Testis (tissue), 5 donors: ENCODE measurements at places on chromosomes 4 and X. TPM values are rescaled to one million over a fixed set of nuclear protein-coding genes. Genes with fewer than 3 reads are reported as not detected.
A peak's percentile ranks its signal among the peaks of the same experiment; 100 is the strongest.

GRCh38 chrX:7205037-7205577, 57.2 kb upstream of the PUDP start:
- no peak for DNase-seq

DNA sequence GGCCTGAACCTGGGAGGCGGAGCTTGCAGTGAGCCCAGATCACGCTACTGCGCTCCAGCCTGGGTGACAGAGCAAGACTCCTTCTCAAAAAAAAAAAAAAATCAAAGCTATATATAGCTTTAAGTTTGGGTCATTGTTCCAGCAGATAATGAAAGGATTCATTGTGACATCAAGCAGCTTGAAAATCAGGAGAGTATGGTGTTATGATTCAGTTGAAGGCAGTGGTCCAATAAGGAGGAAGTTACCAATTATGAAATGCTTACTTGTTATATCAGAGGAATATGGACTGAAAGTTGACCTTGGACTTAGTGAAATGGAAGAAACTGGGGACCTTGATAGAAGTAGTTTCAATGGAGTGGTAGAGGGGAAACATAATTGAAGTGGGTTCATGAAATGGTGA, 140.4 kb upstream of the MAD2L1 start:
- DNase-seq: no peak

- no peak for DNase-seq
Measured at GRCh38 chr4:141705747-141706377, 69.5 kb downstream of the IL15 start.

DNA sequence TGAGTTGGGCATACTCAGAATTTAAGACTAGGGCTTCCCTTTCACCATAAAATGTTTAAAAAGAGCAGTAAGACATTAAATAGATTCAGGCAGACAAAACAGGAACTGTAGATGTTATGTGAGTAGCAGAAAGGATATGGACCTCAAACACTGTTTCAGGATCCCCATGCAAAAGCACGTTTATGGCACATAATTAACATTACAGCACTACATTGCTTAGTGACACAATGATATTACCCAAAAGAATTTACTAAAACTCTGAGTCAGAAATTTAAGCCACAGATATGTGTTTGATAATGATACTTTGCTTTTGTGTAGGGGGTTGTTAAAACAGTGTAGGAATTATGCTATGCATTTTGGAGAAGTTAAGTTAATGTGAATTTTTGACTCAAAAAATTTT, 266.3 kb downstream of the PDGFC start:
- no peak for DNase-seq

DNA sequence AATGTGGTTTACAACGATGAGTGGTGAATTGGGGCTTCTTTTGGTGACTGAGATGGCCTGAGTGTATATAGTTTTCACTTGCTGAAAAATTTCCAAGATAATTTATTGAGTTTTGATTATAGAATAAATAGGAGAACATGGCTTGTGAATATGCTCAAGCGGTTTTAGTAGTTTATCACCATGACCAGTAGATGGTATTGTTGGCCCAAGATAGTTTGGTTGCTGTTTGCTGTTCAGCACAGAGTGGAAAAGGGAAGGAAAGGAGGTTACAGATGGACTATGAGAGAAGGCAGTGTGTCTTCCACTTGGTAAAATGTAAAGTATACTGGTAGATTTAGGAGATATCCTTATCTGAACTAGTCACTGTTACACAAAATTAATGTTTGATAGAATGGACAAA, 55.8 kb upstream of the POU4F2 start:
- DNase-seq: no peak

- DNase-seq: no peak
Measured at GRCh38 chrX:45513042-45513441, 312.4 kb upstream of the DIPK2B start.

- no peak for DNase-seq
Measured at GRCh38 chrX:72107320-72107719, 24.4 kb downstream of the RTL5 start.

DNA sequence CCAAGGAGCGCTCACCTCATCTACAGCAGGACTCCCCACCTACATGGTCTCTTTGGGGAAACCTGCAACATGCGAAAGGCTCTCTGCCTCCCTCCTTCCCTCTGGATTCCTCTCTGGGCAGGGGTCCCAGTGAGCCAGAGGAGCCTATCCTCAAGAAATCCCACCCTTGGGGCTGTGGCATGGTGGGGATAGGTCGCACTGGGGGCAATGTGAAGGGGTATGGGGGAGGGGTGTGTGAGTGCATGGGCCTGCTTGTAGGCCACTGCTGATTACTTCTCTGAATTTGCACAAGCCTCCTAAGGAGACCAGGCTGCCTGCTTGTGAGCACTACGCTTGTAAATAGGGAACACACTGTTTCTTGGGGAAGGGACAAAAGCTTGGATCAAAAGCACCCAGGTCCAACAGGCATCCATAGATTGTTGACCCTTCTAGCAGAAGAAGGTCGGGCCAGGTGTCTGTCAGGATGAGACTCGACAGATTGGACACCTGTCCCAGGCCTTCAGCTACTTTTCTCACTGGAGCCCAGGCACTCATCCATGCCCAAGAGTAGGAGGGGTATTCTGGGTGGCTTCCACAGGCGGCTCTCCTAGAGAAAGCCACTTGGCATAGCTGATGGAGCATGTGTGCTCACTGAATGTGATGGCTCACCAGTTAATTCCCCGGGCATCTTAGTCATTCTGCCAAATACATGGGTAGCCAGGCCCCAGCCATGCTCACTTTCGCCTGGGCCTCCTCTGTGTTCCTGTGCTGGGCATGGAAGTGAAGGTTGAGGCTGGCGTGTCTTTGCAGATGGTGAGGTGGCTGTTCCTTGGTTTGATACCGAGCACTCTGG, 75.0 kb downstream of the NBDY start:
- no peak for DNase-seq

DNA sequence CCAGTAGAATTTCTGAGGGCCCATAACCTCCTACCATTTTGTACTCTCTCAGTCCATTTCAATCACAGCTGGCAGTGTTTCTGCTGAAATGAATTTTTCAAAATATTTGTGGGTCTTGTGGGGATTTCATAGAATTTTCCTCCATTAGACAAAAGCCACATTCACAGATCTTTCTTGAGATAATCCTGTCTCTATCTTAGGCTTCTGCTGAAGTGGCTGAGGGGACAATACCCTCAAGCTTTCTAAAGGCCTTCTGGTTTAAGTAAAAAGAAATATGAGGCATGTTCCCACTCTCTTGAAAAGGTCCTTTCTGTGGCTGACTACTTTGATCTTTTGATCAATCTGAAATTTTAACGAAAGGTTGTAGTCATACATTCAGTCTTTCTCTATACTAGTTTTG, 1930.0 kb upstream of the AGA start:
- DNase-seq: no peak

GRCh38 chr4:37797374-37797773, 29.1 kb upstream of the PGM2 start:
- no peak for DNase-seq

DNA sequence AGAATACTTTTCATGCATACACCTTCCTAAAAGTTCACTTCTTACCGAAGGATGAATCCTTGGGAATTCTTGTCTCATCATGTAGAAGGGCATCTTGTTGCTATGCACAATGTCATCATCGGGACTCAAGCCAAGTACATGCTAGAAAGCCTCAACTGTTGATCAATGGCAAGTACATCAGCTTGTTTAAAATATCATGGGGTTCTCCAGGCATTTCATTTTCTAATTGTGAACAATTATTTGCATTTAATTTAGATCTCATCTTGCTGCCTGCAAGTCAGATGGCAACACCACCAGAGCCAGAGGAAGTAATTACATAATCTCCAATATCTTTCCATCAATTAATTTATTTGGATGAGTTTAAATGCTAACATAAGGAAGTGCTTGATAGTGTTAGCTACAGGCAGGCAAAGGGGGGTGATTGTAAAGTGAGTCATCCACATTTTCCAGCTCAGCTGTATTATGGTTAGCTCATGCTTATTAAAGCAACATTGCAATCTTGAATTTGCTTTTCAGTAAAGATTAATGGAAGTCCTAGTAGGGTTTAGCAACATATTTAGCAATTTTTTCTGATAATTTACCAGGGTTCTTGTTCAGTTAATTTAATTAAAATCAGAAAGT, 356.5 kb downstream of the CBLL2 start:
- DNase-seq: no peak

DNA sequence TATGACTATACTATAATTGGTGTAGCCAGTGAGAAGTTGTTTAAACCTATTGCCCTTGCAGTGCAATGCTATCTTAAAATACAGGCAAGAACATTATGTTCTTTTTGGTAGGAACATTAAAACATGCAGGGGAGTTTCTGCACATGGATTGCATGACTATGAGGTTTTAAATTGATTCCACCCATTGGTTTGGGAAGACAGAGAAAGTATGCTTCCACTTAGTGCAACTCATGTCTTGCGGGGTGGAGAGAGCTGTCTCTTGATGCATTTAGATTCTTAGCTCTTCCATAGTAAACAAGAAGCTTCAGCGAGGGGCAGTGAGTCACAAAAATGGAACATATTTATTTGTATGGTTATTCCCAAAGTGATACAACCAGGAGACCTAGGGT, 39.5 kb upstream of the RASL11B start:
- DNase-seq: no peak

DNA sequence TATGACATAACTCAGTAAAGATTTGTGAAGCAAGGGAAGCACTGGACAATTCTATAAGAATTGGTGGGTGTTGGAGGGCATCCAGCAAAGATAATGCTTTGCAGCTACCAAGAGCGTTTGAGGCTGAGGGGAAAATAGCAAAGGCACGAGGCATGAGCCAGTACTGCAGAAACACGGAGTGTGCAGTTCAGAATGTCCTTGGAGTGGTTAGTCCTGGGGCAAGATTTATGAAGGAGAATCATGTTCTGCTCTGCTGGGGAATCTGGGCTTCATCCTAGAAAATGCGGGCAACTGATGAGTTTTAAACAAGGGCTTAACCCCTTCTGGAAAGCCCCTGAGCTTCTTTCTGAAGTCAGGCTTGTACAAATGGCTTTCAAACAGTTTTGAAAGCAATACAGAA, 452.5 kb downstream of the IL15 start:
- DNase-seq: peak; percentile 64

GRCh38 chr4:144656850-144657249, 10.9 kb downstream of the HHIP start:
- peak; percentile 38 for DNase-seq

- DNase-seq: no peak
Measured at GRCh38 chr4:136741468-136741867, 790.8 kb downstream of the PCDH18 start.

- no peak for DNase-seq
Measured at GRCh38 chr4:26238778-26239679, 81.8 kb upstream of the RBPJ start.

DNA sequence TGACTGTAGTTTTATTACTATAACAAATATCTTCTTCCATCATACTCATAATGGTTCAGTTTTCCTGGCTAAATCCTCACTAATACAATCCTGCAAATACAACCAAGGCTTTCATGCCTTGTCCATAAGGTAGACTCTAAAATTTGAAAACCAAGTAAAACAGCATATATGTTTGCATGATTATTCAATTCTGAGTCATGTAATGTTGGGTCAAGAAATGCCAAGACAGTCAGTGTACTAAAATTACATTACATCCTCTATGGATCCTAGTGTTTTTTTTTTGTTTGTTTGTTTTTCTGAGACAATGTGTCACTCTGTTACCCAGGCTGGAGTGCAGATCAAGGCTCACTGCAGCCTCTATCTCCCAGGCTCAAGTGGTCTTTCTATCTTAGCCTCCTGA, 38.6 kb upstream of the TEX13D start:
- DNase-seq: no peak

DNA sequence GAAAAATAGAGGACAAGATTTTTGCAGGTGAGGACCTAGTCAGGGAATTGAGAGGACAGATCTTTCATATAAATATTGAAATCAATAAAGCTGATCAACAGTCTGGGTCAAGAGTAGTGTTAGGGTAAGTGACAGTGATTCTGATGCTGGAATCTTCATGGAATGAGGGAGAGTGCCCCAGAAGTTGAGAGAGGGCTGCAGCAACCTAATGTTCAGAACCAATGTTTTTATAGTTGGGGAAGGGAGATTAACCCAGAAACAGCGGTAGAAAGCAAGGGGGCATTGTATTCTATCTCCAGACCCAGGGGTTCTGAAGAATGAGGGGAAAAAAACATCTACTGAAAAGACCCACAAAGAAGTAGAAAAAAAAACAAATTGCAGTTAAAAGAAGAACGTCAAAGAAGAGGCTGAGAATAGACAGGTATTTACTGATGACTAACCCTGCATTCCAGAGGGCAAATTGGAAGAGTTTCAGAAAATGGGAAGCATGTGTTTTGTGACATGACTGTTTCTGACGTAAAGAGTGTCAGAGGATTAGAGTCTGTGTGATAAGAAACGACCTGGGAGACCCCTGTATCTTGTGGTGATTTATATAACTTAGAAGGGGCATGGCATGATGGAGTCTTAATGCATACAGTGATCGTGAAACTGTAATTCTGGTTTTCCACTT, 819.6 kb upstream of the EPHA5 start:
- DNase-seq: no peak

GRCh38 chr4:102042871-102043802, 252.6 kb downstream of the BANK1 start:
- no peak for DNase-seq

GRCh38 chrX:71534773-71535544, 2.1 kb downstream of the OGT start:
- DNase-seq: no peak

DNA sequence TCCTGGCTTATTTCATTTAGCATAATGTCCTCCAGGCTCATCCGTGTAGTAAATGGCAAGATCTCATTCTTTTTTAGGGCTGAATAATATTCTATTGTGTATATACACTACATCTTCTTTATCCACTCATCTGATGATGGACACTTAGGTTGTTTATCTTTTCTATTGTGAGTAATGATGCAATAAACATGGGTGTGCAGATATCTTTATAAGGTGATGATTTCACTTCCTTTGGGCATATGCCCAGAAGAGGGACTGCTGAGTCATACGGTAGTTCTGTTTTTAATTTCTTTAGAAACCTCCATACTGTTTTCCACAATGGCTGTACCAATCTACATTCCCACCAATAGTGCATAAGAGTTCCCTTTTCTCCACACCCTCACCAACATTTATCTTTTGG, 317.6 kb upstream of the CNKSR2 start:
- DNase-seq: no peak

ASB12 gene
- total RNA-seq: 0.62 TPM

ZIC3 gene
- total RNA-seq: 1.5 TPM

SLC6A8 gene
- total RNA-seq: 107 TPM

SPARCL1 gene
- total RNA-seq: 138 TPM

EDNRA gene
- 12.3 TPM for total RNA-seq
